ENCODE measurements at places on chromosomes 6 and 20.
A peak's percentile ranks its signal among the peaks of the same experiment; 100 is the strongest.

DNA sequence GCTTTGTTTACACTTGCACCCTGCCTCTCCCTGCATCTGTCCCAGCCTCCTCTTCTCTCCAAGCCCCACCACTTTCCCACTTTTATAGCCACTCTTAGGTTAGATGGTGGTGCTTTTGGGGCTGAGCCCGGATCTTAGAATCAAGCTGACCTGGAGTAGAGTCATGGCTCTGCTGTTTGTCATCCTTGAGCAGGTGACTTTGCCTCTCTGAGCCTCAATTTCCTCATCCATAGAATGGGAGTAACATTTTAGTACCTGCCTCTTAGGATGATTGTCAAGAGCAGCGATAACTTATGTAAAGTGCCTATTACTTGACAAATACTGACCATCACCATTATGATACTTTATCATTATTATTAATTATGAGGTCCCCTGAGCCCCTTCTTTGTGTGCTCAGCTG lies 48.2 kb downstream of the CPNE5 start:
- DNase-seq = no peak

DNA sequence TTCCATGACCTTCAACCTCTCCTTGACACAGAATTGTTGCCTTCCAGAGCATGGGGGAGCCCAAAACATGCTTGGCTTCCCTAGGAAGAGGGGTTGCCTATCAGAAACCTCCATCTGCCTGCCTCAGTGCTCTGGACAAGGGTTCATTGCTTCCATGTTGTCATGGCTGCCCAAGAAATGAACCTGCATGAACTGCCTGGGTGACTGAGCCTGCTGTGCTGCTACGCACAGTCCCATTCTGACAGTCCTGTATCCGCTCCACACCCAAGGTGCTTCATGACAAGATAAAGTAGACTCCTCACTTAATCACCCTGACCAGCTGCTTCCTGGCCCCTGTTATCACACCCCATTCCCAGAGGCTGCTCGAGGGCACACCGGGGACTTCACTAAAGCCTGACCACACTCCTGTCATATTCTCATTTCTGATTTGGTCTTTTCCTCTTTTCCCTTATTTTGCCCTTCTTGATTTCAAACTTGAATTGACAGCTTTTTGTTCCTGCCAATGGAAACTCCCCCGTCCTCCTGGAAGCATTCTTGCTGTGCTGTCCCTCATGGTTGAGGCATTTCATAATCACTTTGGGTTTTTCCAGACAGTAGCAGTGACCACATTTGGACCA lies 31.9 kb downstream of the GMPR start:
- no peak for DNase-seq

- DNase-seq = peak; percentile 54
Measured at GRCh38 chr6:6783721-6784120, 195.2 kb downstream of the LY86 start.

GRCh38 chr6:20126102-20126752 lies 86.0 kb downstream of the MBOAT1 start:
- DNase-seq = no peak

DNA sequence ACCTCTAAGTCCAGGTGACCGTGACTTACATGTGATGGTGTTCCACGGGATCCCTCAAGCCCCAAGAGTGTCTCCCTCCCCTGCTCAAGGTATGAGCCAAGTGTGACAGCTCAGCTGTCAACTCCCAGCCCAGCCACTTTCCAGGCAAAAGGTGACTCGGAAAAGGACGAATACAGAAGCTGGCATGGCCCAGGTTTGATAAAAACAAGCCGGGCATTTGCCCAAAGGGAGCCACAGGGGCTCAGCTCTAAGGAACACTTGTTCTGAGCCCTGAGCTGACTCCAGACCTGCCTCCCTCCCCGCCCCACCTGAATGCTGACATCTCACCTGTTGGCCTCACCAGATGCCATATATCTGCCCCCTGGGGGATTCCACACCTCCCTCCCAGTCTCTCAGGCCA lies 43.0 kb upstream of the BPIFA2 start:
- DNase-seq = no peak

All from fibroblast of skin of left biceps (primary cell).